ENCODE measurements at places on chromosomes 1 and 21.
A peak's percentile ranks its signal among the peaks of the same experiment; 100 is the strongest.

DNA sequence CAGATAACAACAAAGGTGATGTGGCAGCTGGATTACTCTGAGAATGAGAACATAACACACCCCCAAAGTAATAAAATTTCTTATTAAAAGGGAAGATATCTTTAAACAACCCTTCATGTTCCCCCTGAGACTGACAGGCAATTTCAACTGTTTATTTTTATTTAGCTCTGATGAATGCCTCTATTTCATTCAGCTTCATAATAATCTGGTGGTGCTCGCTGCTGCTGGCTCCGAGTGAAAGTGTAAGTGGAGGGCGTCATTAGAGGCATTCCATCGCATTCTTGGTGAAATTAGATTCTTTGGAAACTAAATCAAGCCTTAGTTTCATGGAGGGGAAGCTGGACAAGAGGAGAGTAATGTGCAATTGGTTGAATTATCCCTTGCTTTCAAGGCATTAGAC is 128.9 kb downstream of the GRIK1 start:
- no peak for DNase-seq

GRCh38 chr1:31934706-31935629 is 3.2 kb downstream of the PTP4A2 start:
- no peak for DNase-seq

GRCh38 chr1:16172964-16173446 is 17.1 kb upstream of the EPHA2 start:
- no peak for DNase-seq

DNA sequence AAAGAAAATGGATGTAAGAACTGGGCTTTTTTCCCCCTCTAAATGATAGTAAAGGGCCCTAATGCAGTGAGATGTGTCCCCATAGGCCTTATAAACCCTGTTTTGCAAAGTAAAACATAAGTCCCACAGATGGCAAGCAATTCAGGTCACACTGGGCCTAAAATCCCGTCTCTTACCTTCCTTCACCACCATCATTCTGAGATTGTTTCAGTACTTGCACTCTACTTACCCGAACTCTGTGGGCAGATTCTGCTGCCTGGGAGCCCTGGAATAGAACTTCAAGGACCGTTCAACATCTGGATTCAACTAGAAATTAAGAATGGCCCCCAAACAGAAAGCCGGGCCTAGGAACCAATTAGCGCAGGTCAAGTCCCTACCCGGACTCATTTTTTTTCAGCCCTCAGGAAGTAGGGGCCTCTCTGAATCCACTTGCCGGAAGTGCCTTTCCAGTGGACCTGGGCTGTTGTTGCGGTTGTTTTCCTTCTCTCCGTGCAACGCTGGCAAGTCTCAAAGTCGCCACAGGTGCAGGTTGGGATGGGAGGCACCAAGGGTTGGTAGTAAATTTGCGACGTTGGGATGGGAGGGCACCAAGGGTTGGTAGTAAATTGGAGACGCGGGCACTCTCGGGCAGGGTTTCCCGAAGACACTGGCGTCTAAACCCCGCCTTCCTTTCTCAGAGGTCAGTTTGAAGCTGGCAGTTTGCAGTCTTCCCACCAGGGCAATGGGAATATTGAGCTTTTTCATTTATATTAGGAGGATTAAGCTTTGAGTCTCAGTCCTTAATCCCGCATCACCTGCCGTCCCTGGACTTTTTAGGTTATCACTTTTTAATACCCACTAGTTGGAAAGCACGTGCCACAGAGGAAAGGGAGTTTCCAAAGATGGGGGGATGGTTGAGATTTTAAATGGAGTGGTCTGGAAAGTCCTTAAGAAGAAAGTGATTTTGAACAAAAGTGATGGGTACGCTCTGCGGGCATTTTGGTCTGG is at the start of gene TMEM69:
TMEM69 (plus strand) TSS at position 428 of the 987 bp plus-strand sequence. CDS start 2,888 bp downstream, outside the sequence.
- DNase-seq = peak; percentile 57

GRCh38 chr1:191886977-191887376 is 271.3 kb upstream of the RGS18 start:
- no peak for DNase-seq

- no peak for DNase-seq
Measured at GRCh38 chr1:149884433-149885338, 14.7 kb upstream of the BOLA1 start.

DNA sequence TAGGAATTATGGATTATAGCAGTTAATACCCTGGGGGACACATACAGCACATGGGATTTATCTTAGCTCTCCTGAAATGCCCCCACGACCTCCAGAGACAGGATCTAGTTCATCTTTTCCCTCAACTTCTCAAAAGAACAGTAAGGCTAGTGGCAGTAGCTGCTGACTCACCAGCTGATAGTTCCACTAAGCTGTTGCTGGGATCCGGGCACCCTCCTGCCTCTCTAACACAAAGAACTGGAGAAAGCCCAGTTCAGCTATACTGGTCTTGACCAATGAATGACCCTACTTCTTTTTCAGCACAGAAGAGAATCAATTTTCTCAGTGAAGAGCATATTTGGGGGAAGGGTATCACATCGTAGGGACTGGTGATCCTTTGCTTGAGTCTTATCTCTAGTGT is 84.1 kb downstream of the PGBD5 start:
- no peak for DNase-seq

GRCh38 chr1:64588876-64589275 is 118.9 kb downstream of the CACHD1 start:
- DNase-seq = no peak
